Right renal pelvis (tissue), 4 donors: ENCODE measurements at places on chromosomes 3 and 15. TPM values are rescaled to one million over a fixed set of nuclear protein-coding genes. Genes with fewer than 3 reads are reported as not detected.
A peak's percentile ranks its signal among the peaks of the same experiment; 100 is the strongest.

DNA sequence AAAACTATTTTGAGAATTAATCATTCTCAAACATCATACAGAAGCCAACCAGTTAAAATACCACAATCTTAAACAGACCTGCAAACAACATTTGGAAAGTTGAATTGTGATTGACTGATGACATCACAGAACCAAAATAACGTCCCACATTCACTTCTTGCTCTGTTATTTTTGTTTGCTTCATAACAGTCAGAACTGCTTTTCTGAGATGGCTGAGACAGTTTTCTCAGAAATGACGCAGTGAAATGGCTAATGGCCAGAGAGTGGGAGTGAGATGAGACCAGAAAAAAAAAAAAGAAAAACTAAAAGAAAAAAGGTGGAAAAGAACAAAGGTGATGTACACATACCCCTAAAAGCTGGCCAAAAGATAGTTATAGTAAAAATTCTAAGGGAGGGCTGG, 1061.2 kb downstream of the FHIT start:
- no peak for DNase-seq

Gene SNX1
- polyA plus RNA-seq, result 104 TPM

- no peak for DNase-seq
Observed at GRCh38 chr15:69107025-69107620, 53.3 kb upstream of the GLCE start.

- DNase-seq, result no peak
Observed at GRCh38 chr3:72188536-72188935, 403.6 kb upstream of the PROK2 start.

- DNase-seq, result no peak
Observed at GRCh38 chr3:183812761-183813445, 12.5 kb downstream of the MAP6D1 start.

DNA sequence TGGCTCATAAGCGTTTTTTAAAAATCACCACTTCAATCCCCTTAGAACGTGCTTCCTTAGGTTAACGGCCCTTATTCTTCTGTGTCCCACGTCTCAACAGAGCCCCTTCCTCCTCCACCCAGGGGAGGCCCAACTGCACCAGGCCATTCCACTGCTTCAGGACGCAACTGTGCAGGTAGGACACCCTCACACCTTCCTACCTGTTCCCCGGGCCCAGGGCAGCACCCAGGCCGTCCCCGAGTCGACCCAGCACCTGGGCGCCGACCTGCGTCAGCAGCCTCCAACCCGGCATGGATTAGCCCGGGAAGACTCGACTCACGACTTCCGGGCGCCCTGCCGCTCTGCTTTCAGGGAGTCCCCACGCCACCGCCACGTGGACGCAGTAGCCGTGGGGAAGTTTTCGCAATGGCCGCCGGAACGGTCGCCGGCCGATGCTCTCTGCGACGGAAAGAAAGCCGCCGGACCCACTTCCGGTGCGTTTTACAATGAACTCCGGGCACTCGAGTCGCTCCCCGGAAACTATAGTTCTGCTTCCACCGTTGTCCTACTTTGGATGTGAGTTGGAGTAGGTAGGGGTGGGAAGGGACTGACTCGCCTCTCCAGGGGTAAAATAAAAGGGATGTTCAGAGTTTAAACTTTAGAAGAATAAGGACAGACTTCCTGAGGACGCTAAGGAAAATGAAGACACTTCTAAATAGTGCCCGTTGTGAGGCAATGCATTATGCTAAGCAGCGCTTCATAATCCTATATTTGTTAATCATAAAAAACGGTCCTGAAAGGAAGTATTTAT, at the start of gene MRPL3:
TSS of gene MRPL3 (minus strand) at position 442 of the 790 bp plus-strand sequence. CDS start at position 292, 150 bp downstream.
- peak; percentile 74 for DNase-seq

GRCh38 chr3:32895701-32896100, 55.7 kb upstream of the CCR4 start:
- DNase-seq, result no peak

Gene AGBL1
- 0.09 TPM for polyA plus RNA-seq
